ENCODE measurements at places on chromosomes 5 and 9.

GRCh38 chr5:125484272-125484741 lies 737.9 kb upstream of the ZNF608 start:
- no peak for DNase-seq

DNA sequence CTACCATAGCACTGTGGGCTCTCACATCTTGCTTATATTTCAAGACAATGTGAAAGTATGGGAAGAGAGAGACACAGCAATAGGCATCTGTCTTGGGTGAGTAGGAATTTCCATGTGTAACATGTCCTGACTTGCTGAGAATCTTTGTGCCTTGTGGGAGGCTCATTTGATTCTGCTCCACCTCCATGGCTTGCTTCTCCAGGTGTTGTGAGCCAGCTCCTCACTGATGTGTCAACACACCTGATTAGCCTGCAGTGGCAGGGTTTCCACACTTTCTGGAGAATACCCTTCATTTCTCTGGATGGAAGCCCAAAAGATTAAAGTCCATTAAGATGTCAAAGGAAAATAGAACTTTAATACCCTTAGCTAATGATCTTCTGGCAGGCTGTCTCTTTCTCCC lies 613.6 kb downstream of the ZNF608 start:
- DNase-seq, result no peak

- DNase-seq, result no peak
Measured at GRCh38 chr5:61576556-61576955, 244.5 kb downstream of the ZSWIM6 start.

- DNase-seq, result no peak
Measured at GRCh38 chr5:14109041-14109747, 33.9 kb upstream of the TRIO start.

GRCh38 chr9:13181652-13182051 lies 97.8 kb downstream of the MPDZ start:
- no peak for DNase-seq

DNA sequence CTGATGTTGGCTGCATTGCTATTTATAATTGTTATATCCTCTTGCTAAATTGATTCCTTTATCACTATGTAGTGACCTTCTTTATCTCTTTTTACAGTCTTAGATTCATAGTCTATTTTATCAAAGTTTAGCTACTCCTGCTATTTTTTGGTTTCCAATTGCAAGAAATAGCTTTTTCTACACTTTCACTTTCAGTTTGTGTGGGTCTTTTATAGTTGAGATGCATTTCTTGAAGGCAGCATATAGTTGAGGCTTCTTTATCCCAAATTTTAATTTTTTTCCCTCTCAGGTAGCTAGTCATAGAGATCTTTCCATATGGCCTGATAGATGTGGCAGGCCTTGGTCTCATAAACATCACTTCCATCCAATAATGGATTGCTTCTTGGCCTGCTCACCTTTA lies 228.5 kb downstream of the COMMD10 start:
- no peak for DNase-seq

DNA sequence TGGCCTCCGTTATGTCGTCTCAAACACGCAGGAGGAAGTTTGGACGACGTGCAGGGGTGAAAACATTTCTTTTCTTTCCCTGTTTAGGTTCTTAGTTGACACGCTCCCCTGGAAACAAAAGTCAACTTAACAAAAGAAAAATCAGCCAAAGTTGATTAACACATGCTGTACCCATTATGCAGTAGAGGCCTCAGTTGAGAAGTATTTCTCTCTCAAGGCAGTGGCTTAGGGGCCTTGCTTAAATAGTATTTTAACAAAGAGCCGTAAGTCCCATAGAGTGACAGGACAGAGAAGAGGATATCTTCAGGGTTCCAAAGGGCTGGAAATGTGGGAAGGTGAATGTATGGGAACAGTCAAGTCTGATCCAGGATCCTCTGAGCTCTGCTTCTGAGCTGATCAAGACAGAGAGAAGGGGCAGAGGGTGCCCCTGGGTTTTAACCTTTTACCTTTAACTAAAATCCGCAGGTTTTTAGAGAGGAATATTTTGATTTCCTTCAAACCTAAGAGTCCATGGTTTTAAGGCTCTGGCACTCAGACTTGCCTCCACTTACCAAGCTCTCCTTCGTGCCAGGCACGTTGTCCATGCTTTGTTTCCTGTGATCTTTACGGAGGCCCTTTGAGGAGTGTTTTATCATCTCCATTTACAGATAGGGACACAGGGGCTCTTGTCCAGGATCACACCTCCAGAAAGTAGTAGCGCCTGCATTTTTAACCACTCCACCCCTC lies 629 bp upstream of the CD74 start:
- DNase-seq, result no peak

DNA sequence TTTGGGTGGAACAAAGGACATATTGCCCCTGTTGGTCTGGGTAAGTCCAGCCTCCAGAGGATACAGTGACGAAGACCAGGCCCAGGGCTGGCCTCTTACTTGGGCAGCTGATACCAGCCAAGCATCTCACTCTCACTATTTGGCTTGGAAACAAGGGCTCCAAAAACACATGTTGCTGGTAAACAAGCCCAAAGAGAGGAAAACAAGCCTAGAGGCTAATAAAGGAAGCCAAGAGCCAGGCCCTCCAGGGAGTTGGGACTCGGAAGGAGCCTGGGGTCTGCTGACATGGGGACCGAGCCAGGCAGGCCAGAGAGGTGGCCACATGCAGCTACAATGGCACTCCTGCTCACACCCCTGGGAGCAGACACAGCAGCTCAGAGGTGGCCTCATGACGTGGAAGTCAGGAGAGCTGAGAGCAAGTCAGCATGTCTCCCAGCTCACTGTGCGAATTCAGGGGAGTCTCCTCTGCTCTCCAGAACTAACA lies 5.7 kb downstream of the SPARC start:
- no peak for DNase-seq

- no peak for DNase-seq
Measured at GRCh38 chr9:82101475-82101874, 112.9 kb downstream of the SPATA31D1 start.

DNA sequence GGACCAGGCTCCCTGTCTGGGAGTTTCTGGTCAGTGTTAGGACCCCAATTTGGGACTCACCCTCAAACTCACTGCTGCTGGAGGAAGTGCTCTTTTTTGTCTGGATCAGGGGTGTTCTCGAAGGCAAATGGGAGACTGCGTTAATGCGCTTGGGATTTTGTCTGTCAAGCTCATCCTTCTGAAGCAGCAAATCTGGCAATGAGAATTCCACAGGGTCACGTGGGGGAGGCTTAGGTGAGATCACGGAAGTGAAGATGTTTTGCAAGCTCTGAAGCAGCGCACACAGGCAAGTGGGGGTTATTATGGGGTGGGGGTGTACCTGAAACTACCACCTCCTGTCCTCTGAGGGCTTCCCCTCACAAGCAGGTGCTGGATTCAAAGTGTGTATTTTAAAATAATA lies 10.5 kb upstream of the TEX53 start:
- DNase-seq, result no peak
